ENCODE measurements at places on chromosomes 2 and 18.

GRCh38 chr2:57549642-57550102 lies 496.9 kb upstream of the VRK2 start:
- H3K4me3 ChIP-seq, result no peak overlapping the region
- H3K27ac ChIP-seq, result no peak overlapping the region
- no peaks in the 10 kb centered on the region for H3K36me3 ChIP-seq
- no peaks in the 10 kb centered on the region for H3K4me1 ChIP-seq
- DNase-seq, result no peak

GRCh38 chr2:43324259-43325106 lies 98.1 kb upstream of the ZFP36L2 start:
- DNase-seq, result no peak
- H3K36me3 ChIP-seq, result peaks cover 1% of the 10 kb centered on the region
- H3K27ac ChIP-seq, result no peak overlapping the region
- no peak overlapping the region for H3K4me3 ChIP-seq

GRCh38 chr2:71748227-71748626 lies 294.9 kb downstream of the DYSF start:
- DNase-seq, result no peak
- no peak overlapping the region for H3K27ac ChIP-seq
- no peaks in the 10 kb centered on the region for H3K27me3 ChIP-seq
- no peak overlapping the region for H3K4me3 ChIP-seq
- peaks cover 19% of the 10 kb centered on the region for H3K4me1 ChIP-seq

- no peak overlapping the region for H3K27ac ChIP-seq
- H3K36me3 ChIP-seq, result no peaks in the 10 kb centered on the region
Measured at GRCh38 chr2:30770816-30771576, 36.2 kb downstream of the CAPN13 start.

DNA sequence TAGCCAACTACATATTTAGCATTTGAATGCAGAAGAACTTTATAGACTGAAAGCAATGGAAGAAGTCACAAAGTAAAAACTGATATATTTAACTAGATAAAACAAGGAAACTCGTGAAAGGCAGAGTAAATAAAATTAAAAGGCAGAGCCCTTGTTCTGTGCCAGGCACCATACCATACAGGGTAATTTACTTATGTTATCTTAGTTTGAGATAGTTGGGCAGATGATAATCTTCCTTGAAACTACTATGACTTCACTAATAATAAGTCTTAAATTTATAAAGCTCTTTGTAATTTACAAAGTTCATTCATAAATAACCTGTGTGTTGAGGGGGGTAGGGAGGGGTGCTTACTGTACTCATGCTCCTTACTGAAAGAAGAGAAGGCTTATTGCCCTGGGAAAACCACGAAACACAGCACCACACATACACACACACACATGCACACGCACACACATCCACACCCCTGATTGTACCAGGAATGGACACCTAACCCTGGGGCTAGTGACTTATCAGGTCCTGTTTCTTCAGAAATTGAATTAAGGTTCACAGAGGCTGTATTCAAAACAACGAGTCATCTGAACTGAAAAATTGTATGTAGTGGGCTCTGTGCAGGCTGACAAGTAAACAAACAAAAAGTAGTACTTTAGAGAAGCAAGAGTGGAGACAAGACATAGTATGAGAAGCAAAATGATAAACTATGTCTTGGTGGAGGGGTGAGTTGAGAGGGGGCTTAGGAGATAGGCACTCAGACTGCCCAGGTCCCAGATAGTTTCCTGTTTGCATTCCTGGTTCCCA lies 38.1 kb downstream of the AGFG1 start:
- H3K4me1 ChIP-seq, result peaks cover 22% of the 10 kb centered on the region
- no peak overlapping the region for H3K4me3 ChIP-seq
- no peak overlapping the region for H3K27ac ChIP-seq
- no peak for DNase-seq
- no peaks in the 10 kb centered on the region for H3K27me3 ChIP-seq

DNA sequence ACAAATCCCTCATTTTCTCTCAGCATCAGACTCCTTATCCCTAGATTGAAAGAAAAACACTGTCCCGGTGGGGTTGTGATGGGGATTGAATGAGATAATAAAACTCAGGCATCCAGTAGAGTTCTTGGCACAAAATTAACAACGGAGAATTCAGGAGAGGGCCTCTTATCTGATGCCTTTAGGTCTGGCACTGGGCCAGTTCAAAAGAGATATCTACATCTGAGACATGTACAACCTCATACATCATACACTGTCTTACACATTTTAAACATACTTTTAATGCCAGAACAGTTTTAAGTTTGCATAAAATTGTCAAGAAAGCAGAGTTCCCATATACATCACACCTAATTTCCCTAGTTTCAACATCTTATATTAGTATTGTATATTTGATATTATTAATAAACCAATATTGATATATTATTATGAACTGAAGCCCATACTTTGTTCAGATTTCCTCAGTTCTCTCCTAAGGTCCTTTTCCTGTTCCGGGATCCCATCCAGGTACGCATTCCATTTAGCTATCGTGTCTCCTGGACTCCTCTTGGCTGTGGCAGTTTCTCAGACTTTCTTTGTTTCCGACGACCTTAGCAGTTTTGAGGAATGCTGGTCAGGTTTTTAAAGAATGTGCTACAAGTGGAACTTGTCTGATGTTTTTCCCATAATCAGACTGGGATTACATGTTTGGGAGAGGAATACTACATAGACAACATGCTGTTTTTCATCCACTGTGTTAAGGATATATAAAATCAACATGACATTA lies 27.8 kb downstream of the NXPH2 start:
- no peaks in the 10 kb centered on the region for H3K27me3 ChIP-seq
- H3K4me3 ChIP-seq, result no peak overlapping the region
- no peak for DNase-seq

DNA sequence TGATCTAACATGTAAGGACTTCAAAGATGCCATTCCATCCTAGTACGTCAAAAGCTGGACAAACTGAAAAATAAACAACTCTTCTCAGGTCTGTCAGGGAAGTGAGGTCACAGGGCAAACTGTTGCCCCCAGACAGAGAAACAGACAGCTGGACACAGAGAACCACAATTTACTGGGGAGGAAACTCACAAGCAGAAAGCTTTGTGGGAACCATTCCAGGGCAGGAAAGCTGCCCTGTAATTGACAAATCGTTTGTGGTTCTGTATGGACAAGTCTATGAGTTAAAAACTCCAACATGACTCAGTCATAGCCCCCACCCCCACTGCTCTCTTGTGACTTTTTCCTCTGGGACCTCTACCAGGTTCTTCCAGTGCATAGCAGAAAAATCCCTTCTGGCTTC lies 28.4 kb downstream of the MCEE start:
- H3K27me3 ChIP-seq, result no peaks in the 10 kb centered on the region
- H3K36me3 ChIP-seq, result no peaks in the 10 kb centered on the region

DNA sequence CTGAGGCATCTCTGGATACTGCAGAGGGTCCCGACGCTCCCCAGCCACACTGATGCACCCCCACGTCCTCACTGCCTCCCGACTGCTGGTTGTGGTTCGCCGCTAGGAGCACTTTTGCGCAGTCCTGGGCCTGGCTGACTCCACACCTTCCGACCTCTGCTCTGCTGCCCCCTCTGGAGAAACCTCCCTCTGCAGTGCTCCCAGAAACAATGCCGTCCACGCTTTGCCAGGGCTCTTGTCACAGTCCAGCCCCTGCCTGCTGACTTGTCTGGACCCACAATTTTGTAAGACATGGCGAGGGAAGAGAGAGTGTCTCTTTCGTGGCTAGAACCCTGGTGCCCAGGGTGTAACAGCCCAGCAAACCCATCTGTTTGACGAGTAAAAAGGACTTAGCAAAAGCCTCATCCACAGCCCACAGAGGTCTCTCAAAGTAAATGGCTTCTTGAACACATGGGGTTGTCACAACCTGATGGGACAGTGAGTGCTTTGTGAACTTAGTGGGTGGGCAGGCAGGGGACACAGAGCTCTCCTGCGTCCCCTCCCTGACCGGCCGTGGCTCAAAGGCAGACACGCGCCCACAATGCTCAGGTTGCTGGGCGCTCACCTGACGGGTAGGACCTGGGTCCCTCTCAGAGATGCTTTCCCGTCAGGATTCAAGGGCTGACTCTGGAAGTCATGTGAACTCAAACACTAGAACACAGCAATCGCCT lies 4.0 kb downstream of the COPS9 start:
- H3K27ac ChIP-seq, result no peak overlapping the region
- H3K4me3 ChIP-seq, result no peak overlapping the region
- H3K36me3 ChIP-seq, result no peaks in the 10 kb centered on the region
- no peak for DNase-seq

DNA sequence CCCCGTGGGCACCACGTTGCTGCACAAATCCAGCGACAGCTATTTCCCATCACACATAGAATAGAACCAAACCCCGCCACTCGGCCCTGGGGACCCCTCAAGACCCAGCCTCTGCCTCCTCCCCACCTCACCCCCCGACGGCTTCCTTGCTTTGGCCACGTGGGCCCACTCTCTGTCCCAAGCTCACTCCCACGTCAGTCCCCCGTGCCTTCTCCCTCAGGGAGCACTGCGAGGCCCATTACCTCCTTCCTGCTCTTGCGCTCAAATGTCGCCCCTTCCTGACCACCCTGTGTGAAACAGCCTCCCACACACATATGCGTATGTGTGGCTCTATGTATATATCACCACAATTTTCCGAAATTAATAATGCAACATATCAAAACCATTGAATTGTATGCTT lies 239.7 kb downstream of the SH3BP4 start:
- no peaks in the 10 kb centered on the region for H3K36me3 ChIP-seq
- H3K4me1 ChIP-seq, result no peaks in the 10 kb centered on the region
- DNase-seq, result no peak
- H3K27me3 ChIP-seq, result no peaks in the 10 kb centered on the region
- H3K4me3 ChIP-seq, result no peak overlapping the region

GRCh38 chr2:88201811-88202169 lies 31.6 kb downstream of the THNSL2 start:
- H3K4me1 ChIP-seq, result 0 out of 2 replicates have a peak, but pooled peaks cover 8% of the 10 kb centered on the region
- no peak overlapping the region for H3K27ac ChIP-seq
- H3K4me3 ChIP-seq, result no peak overlapping the region
- no peaks in the 10 kb centered on the region for H3K36me3 ChIP-seq
- DNase-seq, result no peak
- H3K27me3 ChIP-seq, result no peaks in the 10 kb centered on the region

- H3K4me1 ChIP-seq, result no peaks in the 10 kb centered on the region
- no peak overlapping the region for H3K27ac ChIP-seq
- no peak overlapping the region for H3K4me3 ChIP-seq
Measured at GRCh38 chr2:56714400-56714799, 530.6 kb downstream of the CCDC85A start.

- H3K4me1 ChIP-seq, result no peaks in the 10 kb centered on the region
- H3K27ac ChIP-seq, result no peak overlapping the region
- H3K27me3 ChIP-seq, result no peaks in the 10 kb centered on the region
- no peak overlapping the region for H3K4me3 ChIP-seq
- no peaks in the 10 kb centered on the region for H3K36me3 ChIP-seq
Measured at GRCh38 chr18:62335494-62335893, 10.4 kb downstream of the TNFRSF11A start.

GRCh38 chr18:58531236-58531635 lies 97.7 kb downstream of the ALPK2 start:
- no peak for DNase-seq
- H3K27ac ChIP-seq, result no peak overlapping the region
- H3K4me1 ChIP-seq, result peaks cover 35% of the 10 kb centered on the region
- H3K4me3 ChIP-seq, result no peak overlapping the region

GRCh38 chr2:1728821-1729220 lies 15.5 kb downstream of the PXDN start:
- H3K36me3 ChIP-seq, result no peaks in the 10 kb centered on the region
- H3K4me1 ChIP-seq, result no peaks in the 10 kb centered on the region
- peak; percentile 23 for DNase-seq
- no peak overlapping the region for H3K4me3 ChIP-seq

GRCh38 chr18:68705119-68705518 lies 9.8 kb downstream of the TMX3 start:
- no peaks in the 10 kb centered on the region for H3K4me1 ChIP-seq
- H3K36me3 ChIP-seq, result no peaks in the 10 kb centered on the region
- no peak overlapping the region for H3K4me3 ChIP-seq
- no peak overlapping the region for H3K27ac ChIP-seq
- no peak for DNase-seq

DNA sequence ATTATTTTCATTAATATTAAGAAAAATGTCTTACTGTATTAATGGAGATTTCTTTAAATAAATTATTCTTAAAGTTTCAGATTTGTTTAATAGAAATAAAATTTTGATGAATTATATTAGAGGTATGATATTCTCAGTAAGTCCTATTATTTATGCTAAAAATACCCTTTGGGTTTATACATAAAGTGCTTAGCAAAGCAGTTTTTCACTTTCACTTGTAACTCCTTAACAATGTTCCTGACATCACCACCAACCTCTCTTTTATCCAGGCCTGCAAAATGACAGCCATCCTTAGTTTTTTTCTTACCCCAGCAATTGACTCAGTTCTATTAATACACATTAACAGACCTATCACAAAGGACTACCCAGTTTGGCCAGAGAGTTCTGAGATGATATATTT lies 170.4 kb downstream of the CD226 start:
- H3K27me3 ChIP-seq, result no peaks in the 10 kb centered on the region
- no peaks in the 10 kb centered on the region for H3K36me3 ChIP-seq
- DNase-seq, result no peak
- no peaks in the 10 kb centered on the region for H3K4me1 ChIP-seq
- no peak overlapping the region for H3K27ac ChIP-seq

DNA sequence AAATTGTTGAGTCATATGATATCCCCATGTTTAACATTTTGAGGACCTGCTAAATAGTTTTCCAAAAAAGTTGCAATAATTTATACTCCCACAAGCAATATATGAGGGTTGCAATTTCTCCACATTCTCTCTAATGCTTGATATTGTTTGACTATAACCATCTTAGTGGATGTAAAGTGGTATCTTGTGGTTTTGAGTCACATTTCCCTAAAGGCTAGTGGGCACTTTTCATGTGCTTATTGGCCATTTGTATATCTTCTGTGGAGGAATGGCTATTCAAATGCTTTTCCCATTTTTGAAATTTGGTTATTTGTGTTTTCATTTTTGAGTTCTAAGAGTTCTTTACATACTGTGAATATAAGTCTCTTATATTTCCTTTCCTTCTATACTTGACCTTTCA lies 82.7 kb downstream of the SCG2 start:
- H3K4me3 ChIP-seq, result no peak overlapping the region
- no peaks in the 10 kb centered on the region for H3K36me3 ChIP-seq
- no peaks in the 10 kb centered on the region for H3K4me1 ChIP-seq
- no peak for DNase-seq

GRCh38 chr18:42583283-42583731 lies 532.2 kb downstream of the RIT2 start:
- H3K4me1 ChIP-seq, result no peaks in the 10 kb centered on the region
- H3K27me3 ChIP-seq, result no peaks in the 10 kb centered on the region
- no peak overlapping the region for H3K27ac ChIP-seq
- no peak for DNase-seq
- H3K4me3 ChIP-seq, result no peak overlapping the region

DNA sequence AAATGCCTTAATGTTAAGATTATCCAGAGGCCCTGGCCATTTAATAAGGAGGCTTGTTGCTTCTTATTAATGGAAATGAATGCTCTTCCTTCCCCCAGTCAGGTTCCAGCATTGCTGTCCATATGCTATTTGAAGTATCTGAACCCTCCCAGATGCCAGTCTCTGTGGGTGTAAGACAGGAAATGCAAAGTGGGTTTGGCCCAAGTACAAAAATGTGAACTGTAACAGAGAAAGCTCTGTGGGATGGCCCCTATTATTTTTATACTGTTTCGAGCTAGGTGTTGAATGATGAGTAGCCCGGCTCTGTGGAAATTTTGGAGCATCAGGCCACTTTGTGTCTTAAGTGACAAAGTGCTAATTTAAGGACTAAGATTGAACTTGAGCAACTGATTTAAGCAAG lies 141.0 kb downstream of the UXS1 start:
- 0 out of 2 replicates have a peak, but pooled peaks cover 5% of the 10 kb centered on the region for H3K4me1 ChIP-seq
- H3K4me3 ChIP-seq, result no peak overlapping the region

Measured in Caco-2 (cell line).